CD4-positive, alpha-beta T cell (primary cell): ENCODE measurements at places on chromosomes 7 and 10.

GRCh38 chr7:101094791-101095375 is 9.6 kb downstream of the TRIM56 start:
- no peaks in the 10 kb centered on the region for H3K27me3 ChIP-seq
- H3K4me1 ChIP-seq = peaks cover 3% of the 10 kb centered on the region
- H3K4me3 ChIP-seq = no peak overlapping the region
- H3K27ac ChIP-seq = no peak overlapping the region
- H3K36me3 ChIP-seq = peaks cover under 1% of the 10 kb centered on the region
- DNase-seq = no peak

- H3K27me3 ChIP-seq = no peaks in the 10 kb centered on the region
- no peaks in the 10 kb centered on the region for H3K36me3 ChIP-seq
- H3K27ac ChIP-seq = no peak overlapping the region
- no peak overlapping the region for H3K4me3 ChIP-seq
These were observed 50.6 kb downstream of the PDK4 start for GRCh38 chr7:95545673-95546072.

DNA sequence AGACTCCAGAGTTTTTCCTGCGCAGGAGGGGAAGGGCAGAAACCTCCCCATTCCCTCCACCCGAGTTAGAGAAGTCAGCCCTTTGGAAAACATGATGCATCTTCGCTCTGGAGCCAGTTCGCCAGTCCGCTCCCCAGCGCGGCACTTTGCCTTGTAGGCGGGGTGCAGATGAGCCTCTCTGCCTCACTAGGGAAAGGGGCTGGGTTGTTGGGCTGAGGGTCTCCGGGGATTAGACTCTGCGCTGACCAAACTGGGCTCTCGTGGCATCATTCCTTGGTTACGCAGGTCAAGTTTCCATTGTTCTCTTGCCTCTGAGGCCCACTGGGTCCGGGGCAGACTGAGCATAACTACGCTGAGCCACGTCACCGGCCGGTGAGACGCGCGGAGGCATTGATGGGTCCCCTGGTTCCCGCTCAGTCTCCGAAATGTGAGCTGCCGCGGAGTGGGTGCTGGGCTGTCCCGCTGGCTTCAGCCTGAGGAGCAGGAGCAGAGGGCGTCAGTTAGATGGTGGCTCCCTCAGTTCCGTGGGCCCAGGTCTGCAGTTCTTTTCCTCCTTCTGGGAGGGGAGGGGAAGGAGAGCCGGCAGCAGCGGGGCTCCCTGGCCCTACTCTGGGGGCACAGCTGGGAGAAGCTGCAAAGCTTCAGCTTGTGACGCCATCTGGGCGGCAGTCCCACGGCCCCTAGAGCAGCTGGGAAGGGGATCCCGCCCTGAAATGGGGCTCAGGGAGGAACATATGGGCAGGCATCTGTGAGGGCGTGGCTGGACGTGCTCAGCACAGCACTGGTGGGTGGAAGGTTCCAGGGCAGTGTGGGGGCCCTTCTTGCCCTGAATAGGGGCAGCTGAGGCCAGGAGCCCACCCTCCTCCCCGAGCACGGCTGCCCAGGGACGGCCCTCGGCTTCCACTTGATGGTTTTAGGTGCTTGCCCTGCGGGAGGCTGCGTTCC is 121.3 kb upstream of the BTBD16 start:
- DNase-seq = no peak
- no peak overlapping the region for H3K4me3 ChIP-seq
- no peaks in the 10 kb centered on the region for H3K36me3 ChIP-seq
- no peaks in the 10 kb centered on the region for H3K4me1 ChIP-seq
- no peak overlapping the region for H3K27ac ChIP-seq

DNA sequence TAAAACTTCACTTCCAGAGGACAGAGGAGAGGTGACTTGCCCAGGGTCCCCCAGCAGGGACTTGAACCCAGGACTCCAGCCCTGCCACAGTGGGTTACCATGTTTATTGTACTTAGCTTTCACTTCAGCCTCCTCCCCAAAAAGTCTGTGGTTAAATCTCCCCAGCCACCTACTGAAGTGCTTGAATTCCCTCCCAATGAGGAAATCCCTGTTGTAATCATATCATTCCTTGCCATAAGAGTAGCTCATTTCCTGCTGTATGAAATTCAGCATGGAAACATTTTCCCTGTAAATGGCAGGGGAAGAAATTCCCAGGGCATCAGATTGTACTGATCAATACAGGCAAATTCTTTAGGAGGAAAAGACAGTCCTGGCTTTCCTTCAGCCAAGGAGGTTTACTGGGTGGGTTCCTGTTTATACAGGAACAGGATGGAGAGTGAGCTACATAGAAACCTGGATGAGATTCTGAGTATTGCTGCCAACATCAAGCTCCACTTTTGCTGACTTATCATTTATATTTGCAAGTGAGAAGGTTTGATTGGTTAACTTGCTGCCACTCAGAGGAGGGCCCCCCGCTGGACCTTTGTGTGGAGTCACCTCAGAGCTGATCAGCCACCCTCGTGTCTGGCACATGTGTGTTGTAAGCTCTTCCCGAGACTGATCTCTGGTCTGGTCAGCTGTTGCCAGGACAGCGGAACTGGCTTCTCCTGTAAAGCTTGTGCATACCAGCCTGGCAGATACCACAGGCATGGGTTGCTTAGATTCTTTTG is 16.4 kb upstream of the PDZD8 start:
- no peak for DNase-seq
- peaks cover 10% of the 10 kb centered on the region for H3K27me3 ChIP-seq
- H3K27ac ChIP-seq = no peak overlapping the region
- no peaks in the 10 kb centered on the region for H3K4me1 ChIP-seq

GRCh38 chr7:40717242-40717641 is 582.4 kb downstream of the SUGCT start:
- H3K4me1 ChIP-seq = no peaks in the 10 kb centered on the region
- H3K36me3 ChIP-seq = no peaks in the 10 kb centered on the region
- no peak for DNase-seq
- H3K27ac ChIP-seq = no peak overlapping the region
- H3K27me3 ChIP-seq = no peaks in the 10 kb centered on the region

DNA sequence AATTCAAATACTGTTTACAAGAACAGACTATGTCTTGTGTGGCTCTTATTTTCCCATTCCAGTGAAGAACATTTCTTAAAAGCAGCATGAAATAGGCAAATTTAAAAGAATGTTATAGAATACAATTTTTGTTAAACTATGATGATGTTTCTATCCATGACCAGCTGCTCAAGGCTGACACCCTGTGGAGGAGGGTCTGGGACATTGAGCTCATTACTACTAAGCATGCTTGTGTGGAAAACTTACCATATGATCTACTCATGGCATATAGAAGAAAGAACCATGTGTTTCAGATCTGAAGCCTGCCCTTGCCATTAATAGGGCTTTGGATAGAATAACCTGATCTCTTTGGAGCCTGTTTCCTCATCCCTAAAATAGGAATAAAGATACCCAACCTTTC is 125.0 kb downstream of the FOXP2 start:
- no peaks in the 10 kb centered on the region for H3K4me1 ChIP-seq
- no peaks in the 10 kb centered on the region for H3K36me3 ChIP-seq
- no peaks in the 10 kb centered on the region for H3K27me3 ChIP-seq
- H3K4me3 ChIP-seq = no peak overlapping the region

DNA sequence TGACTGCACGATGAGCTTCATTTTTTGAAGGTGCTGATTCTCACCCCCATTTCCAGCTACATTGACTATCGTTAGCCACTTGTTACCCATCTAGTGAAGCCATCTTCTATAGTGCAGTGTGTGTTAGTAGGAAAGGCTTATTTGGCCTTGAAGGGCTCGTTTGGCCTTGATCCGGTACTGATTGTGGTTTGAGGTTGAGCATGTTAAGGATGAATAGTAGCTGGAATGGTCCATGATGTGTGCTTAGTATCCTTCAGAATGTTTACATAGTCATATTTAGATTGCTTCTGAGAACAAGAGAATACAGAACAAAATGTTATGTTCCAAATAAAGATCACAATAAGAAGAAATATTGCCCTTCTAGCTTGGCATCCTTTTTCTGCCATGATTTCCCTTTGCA is 591.5 kb downstream of the AUTS2 start:
- DNase-seq = no peak
- no peaks in the 10 kb centered on the region for H3K4me1 ChIP-seq
- no peaks in the 10 kb centered on the region for H3K27me3 ChIP-seq
- no peaks in the 10 kb centered on the region for H3K36me3 ChIP-seq

DNA sequence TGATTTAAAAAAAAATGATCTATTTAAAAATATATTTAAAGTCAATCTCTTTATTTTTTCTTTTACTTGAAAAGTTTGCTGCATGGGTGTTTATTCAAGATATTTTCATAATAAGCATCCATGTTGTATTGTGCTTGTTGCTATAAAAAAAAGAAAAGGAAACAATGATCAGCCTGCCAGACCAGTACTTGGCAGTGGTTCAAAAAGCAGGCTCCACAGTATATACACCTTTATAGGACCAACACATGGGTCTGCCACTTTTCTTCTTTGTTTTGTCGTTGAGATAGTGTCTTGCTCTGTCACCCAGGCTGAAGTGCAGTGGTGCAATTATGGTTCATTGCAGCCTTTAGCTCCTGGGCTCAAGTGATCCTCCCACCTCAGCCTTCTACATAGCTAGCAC is 228.0 kb downstream of the TWIST1 start:
- no peaks in the 10 kb centered on the region for H3K4me1 ChIP-seq
- H3K27ac ChIP-seq = no peak overlapping the region
- no peaks in the 10 kb centered on the region for H3K36me3 ChIP-seq
- H3K27me3 ChIP-seq = no peaks in the 10 kb centered on the region
- H3K4me3 ChIP-seq = no peak overlapping the region

GRCh38 chr7:81882086-81882485 is 112.2 kb upstream of the HGF start:
- H3K36me3 ChIP-seq = no peaks in the 10 kb centered on the region
- H3K4me3 ChIP-seq = no peak overlapping the region
- no peak overlapping the region for H3K27ac ChIP-seq
- H3K27me3 ChIP-seq = no peaks in the 10 kb centered on the region
- no peak for DNase-seq
- no peaks in the 10 kb centered on the region for H3K4me1 ChIP-seq

DNA sequence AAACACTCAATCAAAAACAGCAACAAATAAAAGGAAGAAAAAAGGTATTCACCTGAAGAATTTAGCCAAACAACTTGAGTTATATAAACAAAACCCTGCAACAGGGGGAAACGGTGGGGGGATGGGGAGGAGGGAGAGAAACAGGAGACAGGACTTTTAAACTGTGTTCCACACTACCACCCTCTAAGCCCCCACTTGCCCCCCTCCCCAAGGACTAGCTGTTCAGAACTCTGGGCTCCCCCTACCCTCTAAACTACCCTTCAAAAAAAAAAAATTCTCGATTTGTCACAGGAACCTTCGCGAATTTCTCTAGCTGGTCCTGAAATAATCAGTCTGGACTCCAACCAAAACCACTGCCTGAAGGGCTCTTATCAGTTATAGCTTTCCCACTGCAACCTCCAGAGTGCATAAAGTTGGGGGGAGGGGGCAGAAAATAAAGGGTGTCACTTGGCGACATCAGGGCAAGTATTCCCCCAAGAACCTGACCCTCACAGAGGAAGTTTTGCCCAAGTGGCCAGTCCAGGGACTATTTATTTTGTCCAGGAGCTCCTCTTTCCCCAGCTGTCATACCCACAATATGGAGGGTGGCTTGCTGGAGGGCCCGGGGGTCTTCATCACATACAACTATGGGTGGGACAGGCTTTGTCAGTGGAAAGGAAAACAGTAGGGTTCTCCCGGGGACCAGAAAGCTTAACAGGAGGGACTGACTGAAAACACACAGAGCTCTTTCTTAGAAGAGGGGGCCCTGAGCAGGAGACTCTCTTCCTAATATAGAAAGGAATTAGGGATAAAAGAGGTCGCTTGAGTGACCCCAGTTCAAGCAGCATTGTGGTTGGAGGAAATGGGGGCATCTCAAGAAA is 1.3 kb downstream of the UBE2H start:
- peaks cover 38% of the 10 kb centered on the region for H3K4me1 ChIP-seq
- H3K27ac ChIP-seq = peak overlapping the region; percentile 89
- H3K4me3 ChIP-seq = peak overlapping the region; percentile 78
- H3K36me3 ChIP-seq = peaks cover under 1% of the 10 kb centered on the region
- no peaks in the 10 kb centered on the region for H3K27me3 ChIP-seq

- no peak overlapping the region for H3K27ac ChIP-seq
- H3K27me3 ChIP-seq = no peaks in the 10 kb centered on the region
- H3K4me3 ChIP-seq = no peak overlapping the region
These were observed 169.3 kb upstream of the AKR1E2 start for GRCh38 chr10:4656576-4657194.

DNA sequence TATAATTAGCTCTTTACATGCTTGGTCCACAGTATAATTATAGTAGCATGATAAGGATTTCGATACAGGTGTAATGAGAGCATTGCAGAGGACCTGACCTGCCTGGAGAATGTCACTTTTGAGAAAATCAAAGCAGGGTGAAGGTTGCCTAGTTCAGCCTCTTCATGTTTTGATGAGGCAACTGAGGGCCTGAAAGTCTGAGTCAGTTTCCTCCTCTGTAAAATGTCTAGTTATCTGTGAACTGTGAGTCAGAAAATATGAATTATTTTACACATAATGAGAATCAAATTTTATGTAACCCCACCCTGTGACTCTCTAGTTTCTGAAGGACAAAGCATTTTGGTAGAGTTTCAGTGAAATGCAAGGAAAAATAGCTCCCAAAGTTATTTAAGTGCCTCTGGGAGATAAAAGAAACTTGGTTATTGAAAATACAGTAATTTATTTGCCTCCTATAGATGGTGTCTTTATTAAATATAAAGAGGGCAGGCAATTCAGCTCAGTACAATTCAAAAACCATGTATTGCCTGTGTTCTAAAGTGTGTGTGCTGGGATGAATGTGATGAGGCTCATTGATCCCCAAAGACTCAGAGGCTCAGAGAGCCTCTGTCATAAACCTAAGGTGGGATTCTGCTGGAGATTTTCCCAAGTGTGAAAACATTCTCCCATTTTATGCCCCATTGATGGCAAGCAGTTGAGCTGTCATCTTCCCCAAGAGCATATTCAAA is 37.3 kb upstream of the SAMD9L start:
- H3K4me1 ChIP-seq = no peaks in the 10 kb centered on the region
- DNase-seq = no peak
- no peak overlapping the region for H3K27ac ChIP-seq
- H3K4me3 ChIP-seq = no peak overlapping the region
- peaks cover 3% of the 10 kb centered on the region for H3K27me3 ChIP-seq

GRCh38 chr10:1724921-1725488 is 12.3 kb downstream of the ADARB2 start:
- peaks cover 9% of the 10 kb centered on the region for H3K27me3 ChIP-seq
- H3K4me3 ChIP-seq = no peak overlapping the region

- no peak overlapping the region for H3K27ac ChIP-seq
- DNase-seq = no peak
- H3K4me3 ChIP-seq = no peak overlapping the region
- no peaks in the 10 kb centered on the region for H3K36me3 ChIP-seq
- no peaks in the 10 kb centered on the region for H3K27me3 ChIP-seq
- no peaks in the 10 kb centered on the region for H3K4me1 ChIP-seq
These were observed 205.8 kb upstream of the GRB10 start for GRCh38 chr7:50988465-50988864.

DNA sequence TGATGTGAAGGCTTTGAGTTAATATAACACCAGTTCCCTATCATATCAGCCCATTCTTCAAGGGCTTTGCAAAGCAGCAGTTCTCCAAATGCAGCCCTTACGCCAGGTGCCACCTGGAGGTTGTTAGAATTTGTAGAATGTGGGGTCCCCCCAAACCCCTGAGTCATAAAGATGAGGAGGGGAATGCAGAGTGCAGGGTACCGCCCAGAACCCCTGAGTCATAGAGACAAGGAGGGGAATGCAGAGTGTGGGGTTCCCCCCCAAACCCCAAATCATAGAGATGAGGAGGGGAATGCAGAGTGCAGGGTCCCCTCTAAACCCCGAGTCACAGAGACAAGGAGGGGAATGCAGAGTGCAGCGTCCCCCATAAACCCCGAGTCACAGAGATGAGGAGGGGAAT is 605.8 kb downstream of the PTPRN2 start:
- no peaks in the 10 kb centered on the region for H3K27me3 ChIP-seq
- no peaks in the 10 kb centered on the region for H3K4me1 ChIP-seq
- no peak overlapping the region for H3K27ac ChIP-seq
- H3K36me3 ChIP-seq = no peaks in the 10 kb centered on the region
- no peak overlapping the region for H3K4me3 ChIP-seq
